ENCODE measurements at places on chromosomes 7 and 10. TPM values are rescaled to one million over a fixed set of nuclear protein-coding genes. Genes with fewer than 3 reads are reported as not detected.

The NKX6-2 gene
- 0.23 TPM for polyA plus RNA-seq

- DNase-seq, result no peak
These were observed 45.8 kb upstream of the GLCCI1 start for GRCh38 chr7:7922684-7923385.

The WNT2 gene
- 0.48 TPM for polyA plus RNA-seq

DNA sequence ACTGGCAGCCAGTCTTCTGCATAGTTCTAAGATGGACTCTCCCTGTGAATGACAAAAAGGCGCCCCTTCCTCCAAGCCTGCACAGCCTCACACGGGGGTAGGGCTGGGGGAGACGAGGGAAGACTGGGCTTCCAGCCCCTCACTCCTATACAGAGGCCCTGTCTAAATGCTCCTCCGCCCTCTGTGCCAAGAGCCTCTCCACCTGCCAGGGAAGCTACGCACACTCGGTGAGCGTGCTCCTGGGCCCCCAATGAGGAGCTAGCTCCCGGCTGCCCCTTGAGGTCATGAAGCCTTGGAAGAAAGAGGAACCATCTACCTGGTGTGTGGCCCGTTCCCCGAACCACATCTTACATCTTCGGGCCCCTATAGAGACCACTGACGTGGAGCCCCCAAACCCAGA is 54.8 kb downstream of the CRTAC1 start:
- DNase-seq, result no peak

The OIT3 gene
- polyA plus RNA-seq, result 0.08 TPM

DNA sequence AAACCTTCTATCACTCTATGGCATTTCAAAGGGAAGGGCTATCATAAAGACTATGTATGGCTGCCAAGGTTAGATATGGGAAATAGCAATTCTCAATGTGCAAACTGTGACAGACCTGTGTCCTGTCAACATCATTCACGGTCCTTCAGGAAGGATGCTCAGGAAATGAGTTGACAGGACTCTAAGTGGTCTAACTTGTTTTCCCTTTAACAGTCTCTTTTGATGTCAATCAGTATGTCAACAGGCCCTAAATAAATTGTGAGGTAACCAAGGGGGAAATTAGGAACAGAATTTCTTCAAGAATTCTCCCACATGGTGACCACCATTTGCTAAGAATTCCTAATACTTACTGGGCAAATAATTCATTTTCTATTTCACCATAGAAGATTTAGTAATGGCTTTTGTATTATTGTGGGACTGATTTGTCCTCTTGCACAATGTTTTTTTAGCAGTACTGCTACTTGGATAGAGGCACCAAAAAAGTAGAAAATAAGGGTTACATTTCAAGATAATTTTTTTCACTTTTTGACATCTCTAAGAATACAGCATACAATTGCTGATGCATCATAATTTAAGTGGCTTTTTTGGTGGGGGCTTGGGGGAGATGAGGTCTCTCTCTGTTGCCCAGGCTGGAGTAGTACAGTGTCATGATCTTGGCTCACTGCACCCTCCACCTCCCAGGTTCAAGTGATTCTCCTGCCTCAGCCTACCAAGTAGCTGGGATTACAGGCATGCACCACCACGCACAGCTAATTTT is 275.8 kb downstream of the CACNA2D1 start:
- no peak for DNase-seq

The TACC2 gene
- polyA plus RNA-seq, result 82.7 TPM

The FERD3L gene
- polyA plus RNA-seq, result 0.16 TPM

DNA sequence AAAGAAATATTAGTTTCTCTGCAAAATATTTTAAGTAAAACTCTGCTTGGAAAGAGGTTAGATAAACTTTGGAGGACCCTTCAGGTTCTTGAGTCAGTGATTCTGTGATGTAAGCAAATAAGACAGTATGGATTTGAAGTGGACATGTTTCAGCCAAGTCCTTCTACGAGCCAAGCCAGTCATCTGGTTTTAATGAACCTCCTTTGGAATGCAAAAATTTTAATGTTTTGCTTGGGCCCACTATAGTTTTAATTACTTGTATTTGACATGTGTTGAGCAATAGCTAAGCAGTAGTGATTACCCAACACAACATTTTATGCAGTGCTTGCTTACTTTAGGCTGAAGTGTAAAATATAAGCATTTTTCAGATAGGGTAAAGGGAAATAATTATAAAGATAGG is 296.3 kb upstream of the SEMA3D start:
- peak; percentile 28 for DNase-seq

- no peak for DNase-seq
These were observed 84.9 kb downstream of the NHLRC2 start for GRCh38 chr10:113939212-113939860.

- no peak for DNase-seq
These were observed 325.4 kb downstream of the GLRX3 start for GRCh38 chr10:130461631-130462030.

DNA sequence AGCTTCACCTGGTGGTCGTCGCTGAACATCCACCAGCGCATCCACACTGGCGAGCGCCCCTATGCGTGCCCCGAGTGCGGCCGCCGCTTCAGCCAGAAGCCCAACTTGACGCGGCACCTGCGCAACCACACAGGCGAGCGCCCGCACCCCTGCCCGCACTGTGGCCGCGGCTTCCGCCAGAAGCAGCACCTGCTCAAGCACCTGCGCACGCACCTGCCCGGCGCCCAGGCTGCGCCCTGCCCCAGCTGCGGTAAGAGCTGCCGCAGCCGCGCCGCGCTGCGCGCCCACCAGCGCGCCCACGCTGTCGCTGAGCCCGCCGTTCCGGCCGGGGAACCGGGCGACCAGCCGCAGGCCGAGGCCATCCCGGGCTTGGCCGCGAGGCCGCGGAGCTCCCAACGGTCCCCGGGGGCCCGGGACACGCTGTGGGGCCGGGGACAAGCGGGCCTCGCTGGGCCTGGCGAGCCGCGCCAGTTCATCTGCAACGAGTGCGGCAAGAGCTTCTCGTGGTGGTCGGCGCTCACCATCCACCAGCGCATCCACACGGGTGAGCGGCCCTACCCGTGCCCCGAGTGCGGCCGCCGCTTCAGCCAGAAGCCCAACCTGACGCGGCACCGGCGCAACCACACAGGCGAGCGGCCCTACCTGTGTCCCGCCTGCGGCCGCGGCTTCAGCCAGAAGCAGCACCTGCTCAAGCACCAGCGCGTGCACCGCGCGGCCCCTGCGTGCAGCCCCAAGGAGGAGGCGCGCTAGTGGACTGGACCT is 18.4 kb downstream of the ZNF775 start:
- no peak for DNase-seq

The C7orf33 gene
- polyA plus RNA-seq, result not detected

GRCh38 chr10:8378198-8378983 is 323.9 kb downstream of the GATA3 start:
- DNase-seq, result no peak

- no peak for DNase-seq
These were observed 5.5 kb upstream of the TFPI2 start for GRCh38 chr7:93895859-93896600.

DNA sequence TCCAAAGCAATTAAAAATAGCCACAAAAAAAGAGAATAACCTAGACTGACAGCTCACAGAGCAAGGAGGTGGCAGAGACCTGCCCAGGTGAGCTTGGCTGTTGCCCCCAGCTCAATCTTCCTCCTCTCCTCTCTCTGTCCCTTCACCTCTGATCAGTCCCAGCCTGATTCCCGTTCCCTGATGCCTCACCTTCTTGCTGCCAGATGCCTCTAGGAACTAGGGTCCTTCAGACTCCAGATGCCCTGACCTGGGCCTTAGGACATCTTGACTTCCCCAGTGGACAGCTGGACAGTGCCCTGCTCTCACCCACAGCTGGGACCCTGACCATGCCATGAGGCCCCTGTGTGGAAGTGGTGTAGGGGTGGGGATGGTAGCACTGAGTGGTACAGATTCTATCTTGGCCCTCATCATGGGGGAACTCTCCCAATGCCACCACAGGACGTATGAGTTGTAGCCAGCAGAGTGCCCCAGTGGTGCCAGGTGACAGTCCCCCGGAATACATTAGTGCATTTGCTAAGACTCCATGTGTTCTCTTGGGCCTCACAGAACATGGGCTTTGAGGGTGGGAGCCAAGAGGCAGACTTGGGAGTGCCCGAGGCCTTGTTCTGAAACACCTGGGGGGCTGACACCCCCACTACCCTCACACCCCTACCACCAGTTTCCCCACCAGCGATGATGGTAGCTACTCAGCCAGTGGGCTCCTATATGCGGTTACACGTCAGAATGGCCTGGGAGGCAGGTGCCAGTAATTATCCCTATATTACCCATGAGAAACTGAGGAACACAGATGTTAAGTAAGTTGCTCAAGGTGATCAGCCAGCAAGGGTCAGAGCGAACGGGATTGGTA is 2.0 kb downstream of the DEPP1 start:
- no peak for DNase-seq

GRCh38 chr7:155059703-155060102 is 10.4 kb upstream of the HTR5A start:
- DNase-seq, result no peak

The GIMAP4 gene
- polyA plus RNA-seq, result 41.1 TPM

- DNase-seq, result no peak
These were observed 74.2 kb downstream of the EZH2 start for GRCh38 chr7:148809856-148810255.

The ACSM6 gene
- 0.42 TPM for polyA plus RNA-seq

DNA sequence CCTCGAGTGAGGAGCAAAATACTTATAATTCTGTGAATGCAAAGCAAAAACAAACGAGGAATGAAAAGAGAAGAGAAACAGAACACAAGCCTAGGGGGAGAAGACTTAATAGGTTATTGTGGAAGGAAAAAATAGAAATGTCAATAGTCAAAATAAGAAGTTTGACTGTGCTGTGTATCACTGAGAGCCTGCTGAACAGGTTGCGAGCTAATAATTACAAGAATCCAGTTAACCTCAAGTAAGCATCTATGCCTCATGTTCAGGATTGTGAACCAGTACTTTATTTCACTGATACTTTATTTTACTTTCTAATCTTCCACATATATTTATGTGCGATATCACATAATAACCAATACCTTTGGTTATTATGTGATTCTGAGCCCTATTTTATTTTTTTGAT is 316.7 kb downstream of the OTUD1 start:
- DNase-seq, result peak; percentile 11

Measured in urinary bladder (tissue), 4 donors.